ENCODE measurements at places on chromosomes 11 and 22. TPM values are rescaled to one million over a fixed set of nuclear protein-coding genes. Genes with fewer than 3 reads are reported as not detected.

Gene SLC17A6
- 0.37 TPM for total RNA-seq

Gene PTPMT1
- 103 TPM for total RNA-seq

Gene SLC22A12
- total RNA-seq, result not detected

- DNase-seq, result no peak
Measured at GRCh38 chr11:68827733-68828132, 14.0 kb downstream of the CPT1A start.

DNA sequence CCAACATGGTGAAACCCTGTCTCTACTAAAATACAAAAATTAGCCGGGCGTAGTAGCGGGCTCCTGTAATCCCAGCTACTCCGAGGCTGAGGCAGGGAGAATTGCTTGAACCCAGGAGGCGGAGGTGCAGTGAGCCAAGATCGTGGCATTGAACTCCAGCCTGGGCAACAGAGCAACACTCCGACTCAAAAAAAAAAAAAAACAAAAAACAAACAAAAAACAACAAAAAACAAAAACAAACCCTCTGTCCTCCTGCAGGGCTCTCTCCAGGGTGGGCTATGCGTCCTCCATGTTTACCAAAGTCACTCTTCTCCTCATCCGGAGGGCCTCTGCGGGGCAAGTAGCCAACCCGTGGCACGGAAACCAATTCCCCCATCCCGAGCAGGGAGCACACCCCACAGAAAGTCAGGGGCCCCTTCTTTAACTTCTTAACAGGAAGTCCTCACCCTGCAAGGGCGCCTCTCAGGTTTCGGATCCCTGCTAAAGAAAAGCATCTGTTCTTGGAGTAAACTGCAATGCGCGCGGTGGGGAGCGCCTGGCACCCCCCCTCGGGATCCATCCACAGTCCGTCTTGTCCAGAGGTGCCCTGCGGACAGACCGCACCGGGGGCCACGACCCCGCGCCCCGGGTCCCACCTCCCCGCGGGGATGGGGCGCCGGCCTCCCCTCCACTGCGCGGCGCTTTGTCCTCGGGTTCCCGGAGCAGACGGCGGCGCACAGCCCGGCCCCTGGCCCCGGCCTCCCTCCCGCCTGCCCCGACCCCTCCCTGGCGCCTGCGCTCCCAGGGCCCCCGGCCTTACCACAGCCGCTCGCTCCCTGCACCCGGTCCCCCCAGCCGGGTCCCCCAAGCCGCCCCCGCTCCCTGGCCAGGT, 712 bp downstream of the CERK start:
- DNase-seq, result peak; percentile 23

- no peak for DNase-seq
Measured at GRCh38 chr11:74773476-74773875, 24.8 kb downstream of the RNF169 start.

DNA sequence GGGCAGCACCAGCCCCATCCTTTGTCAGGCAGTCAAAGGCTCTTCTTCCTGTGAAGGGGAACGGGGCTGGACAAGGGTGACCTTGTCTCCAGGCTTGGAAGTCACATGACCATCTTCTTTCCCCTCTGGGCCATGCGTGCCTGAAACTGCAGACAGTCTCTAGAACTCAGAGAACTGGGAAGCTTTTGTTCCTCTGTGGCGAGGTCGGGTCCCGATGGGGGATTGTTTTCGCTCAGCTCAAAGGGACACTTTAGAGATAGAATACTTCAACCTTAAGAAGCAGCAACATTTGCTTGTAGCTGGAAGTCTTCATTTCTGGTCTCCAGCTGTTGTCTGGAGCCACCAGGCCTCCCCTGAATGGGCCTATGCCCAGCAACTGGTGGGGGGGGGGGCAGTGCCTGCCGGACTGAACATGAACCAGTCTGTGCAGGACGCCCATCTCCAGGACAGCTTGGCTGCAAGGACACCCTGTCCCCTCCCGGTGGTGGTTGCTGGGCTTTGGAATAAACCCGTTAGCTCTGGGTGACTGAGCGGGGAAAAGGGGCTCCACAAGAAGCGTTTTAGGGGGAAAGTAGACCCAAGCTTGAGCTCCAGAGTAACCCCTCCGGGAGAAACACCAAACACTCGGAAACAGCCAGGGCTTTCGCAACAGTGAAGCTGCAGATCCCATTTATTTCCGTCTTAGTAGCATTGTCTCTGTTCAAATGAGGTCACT, 55.7 kb upstream of the EMID1 start:
- DNase-seq, result peak; percentile 28

DNA sequence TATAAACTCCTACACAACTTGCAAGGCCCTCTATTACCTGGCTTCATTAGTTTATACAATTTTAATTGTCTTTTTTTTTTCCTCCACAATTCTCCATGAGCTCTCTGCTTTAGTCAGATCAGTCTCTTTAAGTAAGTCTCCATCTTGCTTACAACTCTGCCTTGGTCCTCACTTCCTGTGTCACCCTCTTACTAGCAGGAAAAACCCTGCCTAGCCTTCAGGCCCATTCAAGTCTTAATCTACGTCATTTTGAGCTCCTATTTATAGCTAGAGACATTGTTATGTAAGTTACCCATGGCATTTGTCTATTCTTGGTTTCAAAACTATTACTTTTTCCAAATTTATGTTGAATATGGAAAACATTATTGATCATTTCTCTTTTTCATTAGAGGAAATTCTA, 177.4 kb downstream of the SBF2 start:
- no peak for DNase-seq

DNA sequence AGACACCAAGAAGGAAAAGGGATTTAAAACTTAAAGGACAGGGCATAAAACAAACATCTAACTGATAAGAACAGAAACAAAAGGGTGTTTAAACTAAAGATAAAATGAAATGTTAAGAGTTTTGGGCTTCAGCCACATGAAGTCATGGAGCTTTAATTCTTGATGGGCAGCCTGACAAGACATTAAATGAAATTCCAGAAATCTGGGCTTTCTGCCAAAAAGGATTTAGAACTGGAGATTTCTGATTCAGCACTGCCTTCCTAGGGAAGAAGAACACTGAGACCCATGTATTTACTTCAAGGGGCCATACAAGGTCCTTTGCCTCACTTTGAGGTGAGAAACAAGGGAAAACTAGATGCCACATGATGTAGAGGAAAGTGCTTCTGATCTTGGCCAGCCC, 355.9 kb upstream of the RAG2 start:
- no peak for DNase-seq

All from G401 (cell line).